Upper lobe of right lung (tissue), 1 donor: ENCODE measurements at places on chromosomes 3 and 15. TPM values are rescaled to one million over a fixed set of nuclear protein-coding genes. Genes with fewer than 3 reads are reported as not detected.

DNA sequence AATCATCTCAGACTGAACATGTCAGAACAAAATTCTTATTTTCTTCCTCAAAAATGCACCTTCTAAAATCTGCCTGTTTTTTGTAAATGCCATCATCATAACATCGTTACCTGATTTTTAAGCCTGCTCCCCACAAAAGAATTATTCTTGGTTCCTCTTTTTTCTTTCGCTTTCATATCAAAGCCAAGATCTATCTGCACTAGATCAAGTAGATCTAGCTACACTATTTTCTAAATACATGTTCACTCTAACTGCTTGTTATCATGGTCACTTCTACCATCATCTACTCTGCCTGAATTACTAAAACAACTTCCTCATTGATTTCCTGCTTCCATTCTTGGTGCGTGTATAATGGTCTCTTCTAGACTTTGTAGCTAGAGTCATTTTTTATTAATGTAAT is 217.7 kb downstream of the ARPP21 start:
- no peaks in the 10 kb centered on the region for H3K27me3 ChIP-seq
- H3K4me3 ChIP-seq = no peak overlapping the region

DNA sequence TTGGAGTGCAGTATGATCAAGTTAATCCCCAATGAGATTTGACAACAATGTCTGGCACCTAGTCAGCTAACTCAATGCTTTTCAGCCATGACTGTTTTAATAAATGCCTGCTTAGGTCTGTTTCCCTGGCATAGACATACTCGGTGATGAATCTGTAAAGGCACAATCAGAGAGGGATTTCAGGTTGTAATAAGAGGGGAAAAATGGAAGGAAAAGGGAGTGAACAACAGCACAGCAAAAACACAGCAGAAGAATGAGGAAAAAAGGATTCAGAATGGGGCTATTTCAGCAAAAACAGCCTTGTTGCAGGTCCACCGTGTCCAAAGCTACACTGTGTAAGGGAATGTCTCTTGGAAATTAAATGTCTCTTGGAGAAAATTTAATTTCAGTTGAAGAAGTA is 19.3 kb upstream of the CHD2 start:
- H3K27me3 ChIP-seq = no peaks in the 10 kb centered on the region
- DNase-seq = no peak
- H3K27ac ChIP-seq = peak overlapping the region; percentile 95
- H3K4me1 ChIP-seq = peaks cover 23% of the 10 kb centered on the region
- no peak overlapping the region for H3K4me3 ChIP-seq
- peaks cover 5% of the 10 kb centered on the region for H3K36me3 ChIP-seq

GRCh38 chr3:114770874-114771273 is 376.2 kb downstream of the ZBTB20 start:
- no peaks in the 10 kb centered on the region for H3K4me1 ChIP-seq
- no peak overlapping the region for H3K27ac ChIP-seq
- no peak for DNase-seq

Gene CHRNA7
- total RNA-seq = 0.75 TPM

Gene P2RY12
- total RNA-seq = 3.1 TPM
